ENCODE measurements at places on chromosomes 5 and 9.

DNA sequence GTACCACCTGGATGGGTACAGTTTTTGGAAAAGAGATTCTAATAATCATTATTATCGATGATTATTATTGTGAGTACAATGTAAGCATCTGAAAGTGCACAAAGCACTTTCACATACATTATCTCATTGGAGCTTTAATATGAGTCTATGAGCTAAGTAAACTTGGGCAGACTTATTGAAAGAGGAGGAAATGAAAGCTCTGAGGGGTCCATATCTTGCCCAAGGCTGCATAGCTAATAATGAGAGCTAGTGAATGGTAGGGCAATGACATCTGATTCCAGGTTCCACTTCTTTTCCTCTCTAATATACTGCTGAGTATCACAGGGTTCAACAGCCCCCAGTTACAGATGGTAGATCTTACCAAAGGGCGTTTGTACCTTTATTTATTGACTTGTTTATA, 26.1 kb downstream of the TIMD4 start:
- no peak for DNase-seq

- DNase-seq = no peak
Observed at GRCh38 chr5:494667-495255, 29.5 kb downstream of the SLC9A3 start.

GRCh38 chr9:84122572-84122971, 142.0 kb downstream of the RMI1 start:
- no peak for DNase-seq

DNA sequence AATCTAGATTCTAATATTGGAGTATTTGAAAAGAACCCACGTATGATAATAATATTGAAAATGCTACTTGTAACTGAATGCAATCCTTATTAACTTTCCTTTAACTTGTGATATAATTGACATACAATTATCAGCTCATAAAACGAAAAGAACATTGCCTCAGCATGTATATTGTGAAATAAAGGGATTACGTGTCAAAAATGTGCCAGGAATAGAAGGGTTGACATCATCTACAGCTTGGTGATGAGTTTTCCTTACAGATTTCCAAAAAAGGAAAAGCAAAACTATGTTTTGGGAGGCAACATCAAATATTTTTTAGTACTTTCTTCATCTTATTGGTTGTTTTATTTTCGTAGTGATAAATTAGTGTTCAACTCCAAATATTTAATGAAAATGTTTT, 266.0 kb upstream of the PTGER4 start:
- DNase-seq = peak; percentile 48
